ENCODE measurements at places on chromosomes 13 and 19.

DNA sequence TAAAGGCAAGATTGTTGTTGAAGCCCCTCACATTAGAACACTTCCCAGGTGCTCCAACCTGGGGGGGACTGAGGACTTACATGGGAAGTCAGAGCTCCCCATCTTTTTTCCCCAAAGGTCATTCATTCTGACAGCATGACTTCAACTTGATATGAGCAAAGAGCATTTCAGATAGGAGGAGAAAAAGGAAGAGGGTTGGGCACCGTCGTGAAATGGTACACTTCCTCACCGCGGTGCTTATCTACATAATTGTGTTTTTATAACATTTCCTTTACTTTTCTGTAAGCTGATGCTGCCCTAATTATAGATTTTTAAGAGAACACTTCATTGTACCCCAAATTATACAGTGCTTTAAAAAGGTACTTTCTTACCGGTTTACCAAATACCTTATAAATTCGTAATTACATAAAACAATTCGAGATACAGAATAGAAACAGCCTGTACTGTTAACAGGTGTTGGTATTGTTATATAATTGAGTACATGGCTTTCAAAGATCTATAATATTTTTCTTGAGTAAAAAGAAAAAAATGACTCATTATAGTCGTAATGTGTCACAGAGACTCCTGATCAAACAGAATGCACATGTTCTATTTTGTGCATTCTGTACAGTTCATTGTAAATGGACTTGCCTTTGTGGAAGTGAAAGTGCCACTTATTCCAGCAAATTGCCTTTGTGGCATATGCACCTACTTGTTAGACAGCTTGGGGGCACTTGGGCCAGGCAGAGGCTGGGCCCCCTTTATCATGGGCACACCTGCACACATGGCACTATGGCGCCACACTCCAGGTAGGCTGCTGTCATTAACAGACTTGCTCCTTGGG, 81.8 kb downstream of the GGACT start:
- DNase-seq: no peak

DNA sequence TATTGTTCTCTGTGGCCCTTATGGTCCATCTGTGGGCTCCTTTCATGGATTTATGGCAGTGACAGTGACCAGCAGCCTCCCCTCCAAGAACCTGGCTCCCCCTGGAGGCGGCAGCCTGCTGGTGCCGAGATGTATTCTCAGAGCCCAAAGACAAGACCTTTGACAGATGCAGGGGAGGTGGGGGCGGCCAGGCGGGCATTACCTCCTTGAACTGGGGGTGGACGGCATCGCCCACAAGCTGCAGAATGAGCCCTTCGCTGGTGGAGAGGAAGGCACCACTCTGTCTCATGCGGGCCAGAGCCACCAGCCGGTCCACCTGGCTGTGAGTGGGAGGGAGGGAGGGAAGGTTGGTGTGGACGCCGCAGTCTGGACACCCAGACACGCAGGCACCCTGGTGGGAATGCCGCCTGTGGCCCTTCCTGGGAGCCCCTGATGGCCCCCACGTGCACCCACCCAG, 6.6 kb downstream of the ISOC2 start:
- no peak for DNase-seq

GRCh38 chr13:93307136-93307535, 80.5 kb downstream of the GPC6 start:
- no peak for DNase-seq

GRCh38 chr13:59261928-59262488, 901.7 kb downstream of the DIAPH3 start:
- no peak for DNase-seq

- DNase-seq: no peak
Measured at GRCh38 chr13:87057807-87058520, 613.2 kb upstream of the SLITRK5 start.

DNA sequence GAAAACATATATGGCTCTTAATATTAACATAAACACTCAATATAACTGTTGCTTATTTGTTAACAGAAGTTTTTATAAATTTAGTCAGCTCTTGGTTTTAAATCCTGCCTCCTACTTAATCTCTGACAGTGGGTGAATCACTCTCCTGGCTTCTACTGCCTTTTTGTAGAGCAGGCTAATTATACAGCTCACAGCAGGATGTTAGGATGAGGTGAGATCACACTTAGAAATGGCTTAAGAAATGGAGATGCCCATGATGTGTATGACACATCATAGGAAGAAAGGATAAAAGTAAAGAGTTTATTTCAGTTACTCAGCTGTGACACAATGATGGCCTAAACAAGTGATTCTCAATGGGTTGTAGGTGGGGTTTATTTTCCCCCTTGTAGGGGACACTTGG, 345.6 kb downstream of the SPRY2 start:
- DNase-seq: no peak

- DNase-seq: no peak
Measured at GRCh38 chr13:98650396-98651107, 73.6 kb upstream of the STK24 start.

GRCh38 chr19:57642396-57643046, 9.6 kb downstream of the ZNF211 start:
- no peak for DNase-seq

DNA sequence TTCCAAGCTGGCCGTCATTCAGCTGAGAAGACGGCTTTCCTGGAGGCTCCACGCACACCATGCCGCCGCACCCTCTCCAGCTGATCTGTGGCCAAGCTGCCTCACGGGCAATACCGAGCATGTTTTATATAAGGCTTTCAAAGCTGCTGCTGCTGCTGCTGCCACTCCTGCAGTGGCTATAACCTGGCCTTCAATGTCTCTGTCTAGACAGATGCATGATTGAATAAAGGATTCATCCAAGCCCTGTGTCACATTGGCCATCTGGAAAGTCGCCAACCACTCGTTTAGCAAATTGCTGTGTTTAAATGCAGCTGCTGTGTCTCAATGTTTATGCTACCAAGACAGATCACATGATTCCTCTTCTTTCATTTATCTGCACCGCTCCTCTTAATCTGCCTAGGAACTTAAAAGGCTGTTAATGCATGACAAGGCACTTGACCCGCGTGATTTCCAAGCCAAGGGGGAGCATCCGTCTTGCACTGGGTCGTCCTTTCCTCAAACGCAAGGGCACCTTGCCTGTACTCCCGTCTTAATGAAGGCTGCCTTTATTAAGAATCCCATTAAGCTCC, 114.3 kb downstream of the TEX26 start:
- no peak for DNase-seq

DNA sequence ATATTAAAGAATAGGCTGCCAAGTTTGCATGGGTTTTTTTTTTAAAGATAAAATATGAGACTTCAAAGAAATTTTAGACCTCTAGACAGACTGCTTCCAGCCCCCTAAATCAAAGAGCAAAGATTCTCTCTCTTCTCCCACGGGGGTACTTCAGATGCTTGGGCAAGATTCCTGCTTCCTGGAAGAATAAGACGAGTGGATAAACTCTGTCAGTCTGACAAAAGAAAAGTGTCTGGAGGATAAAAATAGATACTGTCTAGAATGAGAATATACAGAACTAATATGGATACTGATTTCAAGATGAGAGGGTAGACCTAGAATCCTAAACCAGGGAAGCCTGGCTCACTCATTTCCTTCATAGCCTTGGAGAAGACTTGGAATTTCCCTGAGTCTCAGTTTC, 435.1 kb downstream of the FOXO1 start:
- no peak for DNase-seq

- no peak for DNase-seq
Measured at GRCh38 chr19:13072188-13072908, 30.3 kb downstream of the LYL1 start.

DNA sequence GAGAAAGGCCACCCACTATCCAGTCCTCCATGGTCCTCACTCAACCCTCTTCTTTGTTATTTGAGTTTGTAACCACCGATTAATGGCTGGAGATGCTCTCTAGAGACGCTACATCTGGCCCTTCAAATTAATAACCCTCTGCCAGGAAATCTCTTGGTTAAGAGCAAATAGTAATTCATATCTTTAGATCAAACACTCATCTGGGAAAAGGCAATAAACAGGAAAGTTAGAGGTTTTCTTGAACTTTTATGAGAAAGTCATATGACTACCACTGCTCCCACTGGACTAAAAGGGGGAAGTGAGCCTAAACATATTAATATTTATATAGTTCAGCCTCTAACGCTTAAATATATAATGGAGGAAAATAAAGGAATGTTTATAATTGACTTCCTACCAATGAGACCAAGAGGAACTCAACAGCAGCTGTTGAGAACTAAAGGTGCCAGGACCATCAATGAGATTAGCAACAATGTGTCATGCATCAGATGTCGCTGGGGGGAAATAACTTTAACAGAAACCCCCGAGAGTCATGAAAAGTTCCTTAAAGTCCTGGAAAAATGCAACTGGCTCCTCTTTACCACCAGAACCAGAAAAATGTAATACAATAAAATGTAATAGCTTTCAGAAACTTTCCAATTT, 2.7 kb downstream of the TBC1D4 start:
- DNase-seq: no peak

DNA sequence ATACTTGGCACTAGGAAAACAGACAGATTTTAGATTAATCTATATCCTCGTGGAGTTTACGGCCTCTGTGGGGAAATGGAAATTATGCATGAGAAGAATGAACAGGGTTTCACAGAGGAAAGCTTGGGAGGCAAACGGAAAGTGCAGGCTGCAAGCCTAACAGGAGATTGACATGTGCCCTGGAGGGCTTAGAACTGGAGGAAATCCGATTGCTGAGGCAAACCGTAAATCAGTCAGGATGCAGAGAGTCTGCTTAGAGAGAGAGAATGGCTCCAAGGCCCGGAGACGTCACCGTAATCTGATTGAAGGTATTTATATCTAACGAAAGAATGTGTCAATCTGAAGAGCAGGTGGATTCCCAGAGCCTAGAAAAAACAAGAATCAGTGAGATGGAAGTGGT, 143.2 kb downstream of the KATNAL1 start:
- DNase-seq: no peak

GRCh38 chr19:5487222-5487621, 32.0 kb downstream of the ZNRF4 start:
- DNase-seq: no peak

DNA sequence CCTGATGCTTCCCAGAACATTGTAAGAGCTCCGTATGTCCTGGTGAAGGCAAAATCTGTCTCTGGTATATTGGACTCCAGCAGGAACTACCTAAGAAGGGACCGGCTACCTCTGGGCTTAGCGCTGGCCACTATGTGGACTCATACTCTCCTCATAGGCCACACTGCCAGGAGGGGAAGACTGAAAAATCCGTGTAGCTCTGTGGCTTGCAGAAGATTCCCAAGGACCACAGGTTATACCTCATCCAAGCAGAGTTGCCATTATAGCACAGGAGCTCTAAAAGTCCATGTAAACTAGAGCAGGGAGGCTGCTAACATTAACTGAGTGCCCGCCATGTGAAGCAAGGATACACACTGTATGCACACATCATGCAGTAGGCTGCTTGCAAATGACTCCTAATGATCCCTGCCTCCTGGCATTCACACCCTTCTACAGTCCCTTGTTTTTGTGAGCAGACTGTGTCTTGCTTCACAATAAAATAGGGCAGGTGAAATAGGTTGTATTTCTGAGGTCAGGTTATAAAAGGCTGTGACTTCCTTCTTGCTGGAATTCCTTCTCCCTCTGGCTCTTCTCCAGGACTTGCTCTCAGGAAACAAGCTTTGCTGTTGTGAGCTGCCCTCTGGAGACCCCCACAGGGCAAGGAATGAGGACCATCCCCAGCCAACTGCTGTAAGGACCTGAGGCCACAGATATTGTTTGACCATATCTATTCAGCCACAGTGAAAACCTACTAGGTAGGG, 192.6 kb upstream of the UBL3 start:
- no peak for DNase-seq

GRCh38 chr13:30692113-30692512, 43.2 kb upstream of the ALOX5AP start:
- no peak for DNase-seq

DNA sequence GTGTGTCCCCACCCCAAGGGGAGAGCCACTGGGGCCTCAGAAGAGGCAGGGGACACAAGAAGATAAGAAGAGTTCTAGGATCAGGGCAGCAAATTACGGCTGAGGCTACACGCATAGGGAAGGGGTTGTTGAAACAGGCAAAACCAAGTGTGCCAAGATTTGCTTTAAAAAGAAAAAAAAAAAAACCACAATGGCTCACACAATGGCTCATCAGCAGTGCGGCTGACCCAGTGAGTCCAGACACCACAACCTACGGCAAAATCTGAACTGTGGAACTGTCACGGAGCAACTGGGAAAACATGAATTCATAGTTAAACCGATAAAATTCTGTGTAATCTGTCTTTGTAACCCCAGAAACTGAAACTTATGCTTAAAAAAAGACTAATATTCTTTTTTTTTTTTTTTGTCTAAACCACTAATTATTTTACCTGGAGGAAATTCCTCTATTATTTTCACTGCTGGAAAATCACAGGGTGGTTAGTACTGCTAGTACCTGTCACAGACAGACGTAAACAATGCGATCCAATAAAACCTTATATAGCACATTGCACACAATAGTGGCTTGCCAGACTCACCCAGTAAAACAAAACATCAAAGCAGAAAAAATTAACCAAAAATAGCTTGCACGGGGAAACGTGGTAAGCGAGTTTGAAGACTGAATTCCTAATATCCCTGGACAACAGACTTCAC, 325.4 kb upstream of the TSHZ3 start:
- no peak for DNase-seq

GRCh38 chr19:3849092-3849491, 19.7 kb downstream of the ZFR2 start:
- DNase-seq: no peak

DNA sequence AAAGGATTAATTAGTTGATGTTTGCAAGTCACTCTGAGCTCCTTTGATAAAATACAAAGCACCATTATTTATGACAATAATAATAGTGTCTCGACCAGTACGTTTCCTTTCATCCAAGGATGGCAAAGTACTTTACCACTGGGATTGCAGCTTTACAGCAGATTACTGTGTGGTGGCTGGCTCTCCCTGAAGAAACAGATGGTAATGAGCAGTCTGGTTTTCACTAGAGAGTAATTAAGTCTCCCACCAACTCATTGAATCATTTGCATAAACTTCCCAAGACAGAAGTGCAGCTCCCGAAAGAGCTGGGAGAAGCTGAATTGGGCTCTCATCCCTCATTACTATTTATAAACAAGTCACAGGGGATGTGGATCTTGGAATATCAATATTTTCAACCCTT, 48.7 kb downstream of the KLF5 start:
- DNase-seq: no peak

DNA sequence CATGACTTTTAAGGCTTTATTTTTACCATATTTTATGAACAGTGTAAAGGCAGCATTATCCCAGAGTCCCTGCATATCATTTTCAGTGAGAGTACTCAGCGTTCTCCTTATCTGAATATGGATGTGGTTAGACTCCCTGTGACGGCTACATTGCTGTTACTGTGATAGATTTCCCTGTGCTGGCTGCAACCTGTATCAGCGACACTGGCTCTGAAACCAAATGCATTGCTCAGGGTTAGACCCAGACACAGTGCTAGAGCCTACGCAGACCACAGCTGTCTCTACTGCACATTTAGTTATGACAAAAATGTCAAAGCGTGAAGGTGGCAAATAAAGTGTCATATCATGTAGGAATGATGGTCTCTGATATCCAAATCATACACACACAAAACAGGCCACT, 138.0 kb downstream of the ENOX1 start:
- no peak for DNase-seq
